Stimulated activated CD8-positive, alpha-beta memory T cell treated with anti-CD3 and anti-CD28 coated beads, Interleukin-7, amount 100 ng/mL, for 24 hours (primary cell): ENCODE measurements at places on chromosomes 6 and 20.

DNA sequence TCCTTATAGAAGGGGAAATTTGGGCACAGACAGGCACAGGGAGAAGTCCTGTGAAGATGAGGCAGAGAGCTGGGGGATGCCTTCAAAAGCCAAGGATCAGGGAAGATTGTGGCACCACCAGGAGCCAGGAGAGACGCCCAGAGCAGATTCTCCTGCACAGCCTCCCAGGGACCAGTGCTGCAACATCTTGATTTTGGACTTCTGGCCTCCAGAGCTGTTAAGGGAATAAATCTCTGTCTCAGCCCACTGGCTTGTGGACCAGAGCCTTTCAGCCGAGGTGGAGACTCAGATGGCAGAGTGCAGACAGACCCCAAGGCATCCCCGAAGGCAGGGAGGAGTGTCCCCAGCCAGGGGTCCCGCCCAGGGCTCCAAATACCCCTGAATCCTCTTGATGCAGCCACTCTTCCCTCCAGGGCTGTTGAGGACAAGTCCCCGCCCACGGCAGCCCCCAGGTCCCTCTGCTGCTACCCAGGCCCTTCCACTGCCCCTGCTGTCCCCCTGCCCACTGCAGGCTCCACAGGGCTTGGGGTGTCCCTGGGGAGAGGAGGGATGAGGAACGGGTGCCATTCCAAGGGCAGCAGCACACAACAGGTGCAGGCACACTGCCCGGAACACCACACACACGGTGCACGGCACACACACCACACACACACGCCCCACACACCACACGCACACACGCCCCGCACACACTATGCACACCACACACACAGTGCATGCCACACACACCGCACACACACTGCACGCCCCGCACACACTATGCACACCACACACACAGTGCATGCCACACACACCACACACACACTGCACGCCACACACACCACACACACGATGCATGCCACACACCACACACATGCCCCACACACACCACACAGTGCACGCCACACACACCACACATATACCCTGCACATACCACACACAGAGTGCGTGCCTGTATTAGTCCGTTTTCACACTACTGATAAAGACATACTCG, 311.4 kb downstream of the TAF4 start:
- no peak for DNase-seq

GRCh38 chr6:313087-313486, 20.8 kb downstream of the DUSP22 start:
- DNase-seq = no peak

- DNase-seq = no peak
Observed at GRCh38 chr20:40502576-40502975, 186.5 kb downstream of the MAFB start.

GRCh38 chr6:110813338-110814101, 1.7 kb downstream of the CDK19 start:
- no peak for DNase-seq

DNA sequence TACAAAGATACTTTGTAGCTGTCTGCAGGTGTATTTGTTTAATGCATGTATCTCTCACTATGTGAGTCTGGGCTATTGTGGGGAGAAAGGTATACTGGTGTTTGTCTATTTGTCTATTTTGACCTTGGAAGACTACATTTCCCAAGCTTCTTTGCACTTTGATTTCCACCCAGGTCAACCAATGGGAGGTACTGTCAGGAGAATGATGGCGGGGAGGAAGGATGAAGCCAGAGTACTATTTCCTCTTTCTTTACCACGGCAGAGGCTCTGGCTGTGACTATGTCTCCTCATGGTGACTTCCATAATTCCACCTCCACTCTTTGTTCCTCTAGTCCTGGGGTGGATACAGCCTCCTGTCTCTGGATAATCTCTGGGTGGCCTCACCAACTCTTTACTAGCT, 23.1 kb downstream of the LBP start:
- no peak for DNase-seq

DNA sequence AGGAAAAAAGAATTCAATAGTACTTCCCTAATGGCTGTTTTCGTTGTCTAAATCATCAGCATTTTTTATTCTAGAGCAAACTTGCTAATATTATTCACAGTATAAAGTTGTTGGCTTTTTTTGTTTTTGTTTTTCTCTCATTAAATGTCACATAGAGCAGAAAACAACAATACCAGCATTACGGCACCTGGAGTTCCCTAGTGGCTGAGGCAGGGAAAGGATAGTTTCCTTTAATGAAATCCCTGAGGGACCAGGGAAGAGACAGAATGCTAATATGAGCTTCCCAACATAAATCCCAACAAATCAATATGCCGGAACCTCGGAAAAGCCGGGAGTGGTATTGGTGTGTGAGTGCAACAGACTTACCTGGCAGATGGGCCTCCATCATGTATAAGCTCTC, 235.2 kb upstream of the ASCC3 start:
- DNase-seq = no peak

GRCh38 chr6:112912416-112913101, 565.4 kb downstream of the RFPL4B start:
- no peak for DNase-seq

- DNase-seq = no peak
Observed at GRCh38 chr20:20518263-20518662, 150.4 kb downstream of the INSM1 start.
